ENCODE measurements at places on chromosomes 1 and 21.

DNA sequence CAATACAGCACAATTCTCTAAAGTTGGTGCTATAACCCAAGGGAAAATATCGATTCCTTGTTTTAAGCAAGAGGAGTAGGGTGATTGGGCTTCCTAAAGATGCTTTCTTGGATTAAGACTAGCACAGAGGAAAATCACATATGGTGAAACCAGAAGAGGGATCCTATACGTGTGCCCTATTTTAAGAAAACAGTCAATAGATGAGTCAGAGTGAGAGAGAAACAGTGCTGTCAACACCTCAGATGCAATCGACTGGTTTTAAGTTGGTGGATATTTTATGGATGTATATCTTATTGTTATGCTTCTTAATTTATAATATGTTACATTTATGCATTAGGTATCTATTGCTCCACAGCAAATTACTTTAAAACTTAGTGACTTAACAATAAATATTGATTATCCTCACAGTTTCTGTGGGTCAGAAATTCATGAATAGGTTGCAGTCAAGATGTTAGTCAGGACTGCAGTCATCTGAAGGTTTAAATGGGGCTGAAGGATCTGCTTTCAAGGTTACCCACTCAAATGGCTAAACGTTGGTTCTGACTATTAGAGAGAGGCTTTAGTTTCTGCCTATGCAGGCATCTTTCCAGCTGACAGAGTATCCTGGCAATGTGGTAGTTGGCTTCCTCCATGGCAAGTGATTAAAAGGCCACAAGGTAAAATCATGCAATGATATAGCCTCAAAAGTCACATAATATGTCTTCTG lies 61.6 kb upstream of the DEPDC1 start:
- DNase-seq, result no peak

DNA sequence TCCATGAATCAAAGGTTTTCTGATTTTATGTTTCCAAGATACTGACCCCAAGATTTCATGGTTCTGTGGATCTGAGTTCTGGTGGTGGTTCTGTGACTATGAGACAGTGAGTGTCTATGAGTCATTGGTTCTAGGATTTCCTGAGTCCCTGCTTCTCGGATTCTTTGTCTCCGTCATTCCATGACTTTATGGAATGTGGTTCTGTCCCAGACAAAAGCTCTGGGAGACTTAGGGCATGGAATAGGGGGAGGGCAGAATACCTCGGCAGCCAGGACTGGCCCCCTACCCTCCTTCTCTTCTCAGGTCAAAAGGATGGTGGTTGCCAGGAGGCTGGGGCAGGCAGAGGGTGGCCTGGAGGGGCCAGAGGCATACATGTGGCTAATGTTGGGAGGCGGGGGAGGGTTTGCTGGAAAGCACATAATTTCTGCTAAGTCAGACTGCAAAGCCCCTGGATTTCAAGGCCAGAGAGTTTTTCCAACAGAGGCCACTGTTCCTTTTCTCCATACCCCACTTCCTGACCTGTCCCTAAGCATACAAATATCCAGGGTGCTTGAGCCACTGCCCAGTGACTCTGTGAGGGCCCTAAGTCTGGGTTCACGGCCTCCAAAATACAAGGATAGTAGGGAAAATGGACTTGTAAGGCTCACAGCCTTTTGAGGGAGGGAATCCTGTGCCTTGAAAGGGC lies 17.2 kb downstream of the CDCP2 start:
- no peak for DNase-seq

DNA sequence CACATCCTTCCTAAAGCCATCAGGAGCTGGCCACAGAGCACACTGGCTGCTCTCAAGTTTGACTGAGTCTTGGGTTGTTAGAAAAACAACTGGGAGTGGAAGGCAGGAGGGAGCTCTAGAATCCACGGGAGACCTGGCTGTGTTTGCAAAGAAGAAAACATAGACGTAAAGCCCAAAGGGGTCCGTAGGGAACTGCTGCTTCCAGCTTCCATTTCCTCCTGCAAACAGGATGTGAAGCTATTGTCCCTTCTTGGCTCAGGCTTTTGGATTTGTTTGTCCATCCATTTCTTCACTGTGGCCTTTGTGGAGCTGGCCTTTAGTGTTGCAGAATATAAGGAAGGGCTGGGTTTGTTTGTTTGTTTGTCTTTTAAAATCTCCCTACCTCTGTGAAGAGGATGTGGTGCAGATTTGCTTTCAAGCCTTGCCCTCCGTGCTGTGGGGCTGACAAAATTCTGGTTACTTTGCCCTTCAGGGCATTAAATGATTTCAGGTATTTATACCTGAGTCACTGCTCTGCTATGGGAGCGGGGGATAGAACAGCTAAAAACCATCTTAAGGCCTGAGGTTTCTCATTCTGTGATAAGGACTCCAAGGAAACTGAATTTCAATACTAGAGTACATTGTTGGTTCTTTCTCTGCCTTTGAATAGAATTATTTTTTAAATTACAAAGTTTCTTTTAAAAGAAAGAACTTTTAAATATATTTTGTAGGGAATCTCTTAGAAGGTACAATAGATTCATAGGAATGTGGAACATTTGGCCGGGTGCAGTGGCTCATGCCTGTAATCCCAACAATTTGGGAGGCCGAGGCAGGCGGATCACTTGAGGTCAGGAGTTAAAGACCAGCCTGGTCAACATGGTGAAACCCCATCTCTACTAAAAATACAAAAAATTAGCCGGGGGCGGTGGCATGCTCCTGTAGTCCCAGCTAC lies 74.3 kb downstream of the MPZL1 start:
- no peak for DNase-seq

GRCh38 chr21:41961282-41961701 lies 7.5 kb upstream of the C2CD2 start:
- no peak for DNase-seq

DNA sequence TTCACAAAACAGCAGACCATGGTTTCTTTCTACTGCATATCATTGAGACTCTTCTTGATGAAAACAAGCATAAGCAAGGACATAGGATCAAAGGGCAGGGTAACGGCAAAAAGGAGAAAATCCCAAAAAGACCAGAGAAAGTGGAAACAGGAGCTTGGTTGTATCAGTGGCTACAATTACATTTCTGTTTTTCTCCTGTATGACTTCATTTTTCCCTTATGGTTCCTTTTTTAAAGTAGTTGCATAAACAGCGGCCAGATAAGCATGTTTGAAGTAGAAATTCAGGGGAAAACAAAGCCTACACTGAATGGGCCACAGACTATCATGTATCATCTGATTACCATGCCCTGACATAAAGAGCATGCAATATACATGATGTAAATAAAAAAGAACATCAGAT lies 4.6 kb downstream of the EGLN1 start:
- DNase-seq, result no peak

GRCh38 chr1:201537028-201537427 lies 1.9 kb upstream of the NAV1 start:
- no peak for DNase-seq

GRCh38 chr21:34029743-34030528 lies 43.4 kb upstream of the MRPS6 start:
- no peak for DNase-seq

- DNase-seq, result no peak
Measured at GRCh38 chr1:181086926-181087325, 1.6 kb upstream of the IER5 start.

DNA sequence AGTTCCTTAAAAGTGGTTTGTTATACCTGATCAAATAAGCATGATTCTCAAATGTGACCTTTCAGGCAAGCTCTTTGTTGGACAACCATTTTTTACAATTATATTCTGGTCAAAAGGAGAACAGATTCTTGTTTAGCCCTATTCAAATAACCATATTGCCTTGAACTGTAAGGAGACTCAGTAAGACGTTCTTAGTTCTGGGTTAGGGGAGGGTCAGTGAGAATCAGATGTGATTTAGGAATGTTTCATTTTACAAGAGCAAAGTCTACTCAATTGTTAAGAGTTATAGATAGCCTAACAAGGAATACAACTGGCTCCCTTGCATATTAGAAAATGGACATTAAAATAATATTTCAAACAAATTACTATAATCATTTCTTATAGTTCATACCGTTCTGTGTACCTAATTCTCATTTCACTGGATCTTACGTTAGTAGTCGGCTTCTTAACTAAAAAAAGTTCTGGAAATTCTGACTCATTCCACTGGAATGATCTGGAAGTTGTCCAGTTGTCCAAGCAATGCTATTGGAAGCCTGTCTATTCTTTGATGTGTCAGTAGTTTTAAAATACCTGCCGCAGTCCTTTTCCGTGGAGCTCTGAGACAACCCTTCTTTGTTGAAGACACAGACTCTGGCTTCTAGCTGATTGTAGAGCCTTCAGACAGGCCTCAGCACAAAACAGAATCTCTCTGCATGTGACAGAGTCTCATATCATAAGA lies 88.8 kb downstream of the MAST2 start:
- no peak for DNase-seq

- DNase-seq, result no peak
Measured at GRCh38 chr1:97017895-97018294, 296.3 kb downstream of the PTBP2 start.

- DNase-seq, result peak; percentile 3
Measured at GRCh38 chr1:228081578-228082213, 812 bp upstream of the ARF1 start.

- no peak for DNase-seq
Measured at GRCh38 chr21:45990741-45991605, 9.4 kb downstream of the COL6A1 start.

GRCh38 chr1:220221670-220222069 lies 50.6 kb downstream of the RAB3GAP2 start:
- peak; percentile 62 for DNase-seq

DNA sequence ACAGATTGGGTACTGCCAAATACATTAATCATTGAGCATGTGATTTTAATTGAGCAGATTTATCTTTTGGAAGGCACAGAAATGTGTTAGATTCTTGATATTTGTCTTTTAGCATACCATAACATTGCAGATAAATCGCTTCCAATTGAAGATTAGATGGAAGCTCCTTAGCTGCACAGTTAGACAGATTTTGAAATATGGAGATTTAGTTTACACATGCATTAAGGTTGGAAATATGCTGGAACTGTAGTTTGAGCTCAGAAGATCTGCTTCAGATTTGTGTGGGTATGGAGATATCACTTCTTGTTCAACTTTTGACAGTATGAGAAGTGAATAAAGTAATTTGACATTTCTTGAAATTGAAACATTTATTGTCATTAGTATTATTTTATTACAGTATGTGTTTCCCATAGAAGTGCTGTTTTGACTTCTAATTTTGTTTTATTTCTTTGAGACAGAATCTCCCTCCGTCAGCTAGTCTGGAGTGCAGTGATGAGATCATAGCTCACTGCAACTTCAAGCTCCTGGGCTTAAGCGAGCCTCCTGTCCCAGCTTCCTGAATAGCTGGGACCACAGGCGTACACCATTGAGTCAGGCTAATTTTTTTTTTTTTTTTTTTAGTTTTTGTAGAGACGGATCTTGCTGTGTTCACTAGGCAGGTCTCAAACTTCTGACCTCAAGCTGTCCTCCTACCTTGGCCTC lies 29.1 kb downstream of the THRAP3 start:
- no peak for DNase-seq

DNA sequence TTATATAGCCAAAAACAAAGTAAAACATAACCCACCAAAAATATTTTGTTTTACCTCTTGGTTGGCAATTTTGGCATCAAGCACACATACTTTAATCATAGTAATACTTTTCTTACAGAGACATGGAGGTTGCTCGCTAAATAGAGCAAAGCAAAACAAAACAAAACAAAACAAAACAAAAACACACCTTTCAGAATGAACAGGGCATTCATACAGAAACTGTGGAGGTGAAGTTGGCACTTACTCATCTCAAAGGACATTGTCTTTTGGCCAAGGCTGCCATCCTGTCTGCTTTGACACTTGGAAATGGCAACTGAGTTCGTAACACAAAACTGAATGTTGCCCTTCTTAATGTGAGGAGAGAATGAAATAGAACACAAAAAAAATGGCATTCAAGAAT lies 773.1 kb downstream of the USP25 start:
- no peak for DNase-seq

GRCh38 chr1:18836654-18837053 lies 22.8 kb downstream of the TAS1R2 start:
- no peak for DNase-seq

GRCh38 chr1:226365831-226366231 lies 42.1 kb downstream of the PARP1 start:
- DNase-seq, result peak; percentile 69

- no peak for DNase-seq
Measured at GRCh38 chr1:20885121-20885520, 98.0 kb upstream of the HP1BP3 start.

GRCh38 chr1:84152649-84153056 lies 8.6 kb downstream of the PRKACB start:
- DNase-seq, result no peak
